Fibroblast of skin of abdomen (primary cell): ENCODE measurements at places on chromosomes 11 and 22.
A peak's percentile ranks its signal among the peaks of the same experiment; 100 is the strongest.

GRCh38 chr11:76620489-76620888, 50.1 kb downstream of the LRRC32 start:
- peak; percentile 93 for DNase-seq

DNA sequence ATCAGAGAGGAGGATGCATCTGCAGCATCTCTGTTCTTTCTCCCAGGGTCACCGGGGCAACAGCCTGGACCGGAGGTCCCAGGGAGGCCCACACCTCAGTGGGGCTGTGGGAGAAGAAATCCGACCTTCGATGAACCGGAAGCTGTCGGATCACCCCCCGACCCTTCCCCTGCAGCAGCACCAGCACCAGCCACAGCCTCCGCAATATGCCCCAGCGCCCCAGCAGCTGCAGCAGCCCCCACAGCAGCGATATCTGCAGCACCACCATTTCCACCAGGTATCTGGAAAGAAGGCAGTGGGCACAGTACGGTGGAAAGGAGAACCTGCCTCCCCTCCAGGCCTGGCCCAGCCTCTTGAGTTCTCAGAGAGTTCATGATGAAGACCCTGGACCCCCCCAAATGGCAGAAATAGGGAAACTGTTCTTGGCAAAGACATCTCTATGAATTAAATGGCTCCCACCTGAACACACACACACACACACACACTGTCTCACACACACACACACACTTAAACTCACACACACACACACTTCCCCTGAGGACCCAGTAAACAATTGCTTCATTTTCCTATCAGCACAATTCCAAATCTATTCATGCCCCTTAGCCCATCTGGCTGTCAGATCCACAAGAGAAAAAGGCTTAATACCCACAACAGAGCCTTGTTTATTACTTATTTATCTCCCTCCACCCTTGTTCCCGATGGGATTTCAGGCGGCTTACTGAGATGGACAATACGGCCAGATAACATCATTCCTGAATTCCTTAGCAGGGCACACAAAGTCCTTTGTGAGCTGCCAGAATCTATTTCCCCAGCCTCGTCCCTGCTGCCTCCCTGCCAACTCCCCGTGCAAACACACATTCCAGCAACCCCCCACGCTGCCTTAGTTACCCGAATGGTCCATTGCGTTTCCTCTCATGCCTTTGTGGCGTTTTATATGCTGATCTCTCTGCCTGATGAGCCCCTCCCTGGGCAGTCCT, 8.1 kb downstream of the TMA7B start:
- DNase-seq: peak; percentile 12

- no peak for DNase-seq
These were observed 26.1 kb upstream of the ZBTB44 start for GRCh38 chr11:130340671-130341319.

- no peak for DNase-seq
These were observed 50.9 kb downstream of the ISX start for GRCh38 chr22:35116817-35117216.

GRCh38 chr22:32796865-32797573, 4.5 kb upstream of the TIMP3 start:
- DNase-seq: peak; percentile 89

- DNase-seq: no peak
These were observed 6.1 kb downstream of the DGCR8 start for GRCh38 chr22:20086101-20086599.

- DNase-seq: no peak
These were observed 12.2 kb upstream of the TPP1 start for GRCh38 chr11:6631361-6631890.

GRCh38 chr22:28779833-28780232, 7.3 kb downstream of the CCDC117 start:
- DNase-seq: no peak

GRCh38 chr11:111086058-111086457, 159.5 kb upstream of the POU2AF2 start:
- DNase-seq: no peak

- peak; percentile 70 for DNase-seq
These were observed at the start of gene RAC2 for GRCh38 chr22:37244114-37244921. RAC2 (minus strand) TSS chr22:37244269; CDS start chr22:37244148, 121 bp downstream.

- peak; percentile 66 for DNase-seq
These were observed 46.0 kb downstream of the DENND5A start for GRCh38 chr11:9219115-9219514.

GRCh38 chr11:123603666-123604065, 50.8 kb downstream of the SCN3B start:
- no peak for DNase-seq

DNA sequence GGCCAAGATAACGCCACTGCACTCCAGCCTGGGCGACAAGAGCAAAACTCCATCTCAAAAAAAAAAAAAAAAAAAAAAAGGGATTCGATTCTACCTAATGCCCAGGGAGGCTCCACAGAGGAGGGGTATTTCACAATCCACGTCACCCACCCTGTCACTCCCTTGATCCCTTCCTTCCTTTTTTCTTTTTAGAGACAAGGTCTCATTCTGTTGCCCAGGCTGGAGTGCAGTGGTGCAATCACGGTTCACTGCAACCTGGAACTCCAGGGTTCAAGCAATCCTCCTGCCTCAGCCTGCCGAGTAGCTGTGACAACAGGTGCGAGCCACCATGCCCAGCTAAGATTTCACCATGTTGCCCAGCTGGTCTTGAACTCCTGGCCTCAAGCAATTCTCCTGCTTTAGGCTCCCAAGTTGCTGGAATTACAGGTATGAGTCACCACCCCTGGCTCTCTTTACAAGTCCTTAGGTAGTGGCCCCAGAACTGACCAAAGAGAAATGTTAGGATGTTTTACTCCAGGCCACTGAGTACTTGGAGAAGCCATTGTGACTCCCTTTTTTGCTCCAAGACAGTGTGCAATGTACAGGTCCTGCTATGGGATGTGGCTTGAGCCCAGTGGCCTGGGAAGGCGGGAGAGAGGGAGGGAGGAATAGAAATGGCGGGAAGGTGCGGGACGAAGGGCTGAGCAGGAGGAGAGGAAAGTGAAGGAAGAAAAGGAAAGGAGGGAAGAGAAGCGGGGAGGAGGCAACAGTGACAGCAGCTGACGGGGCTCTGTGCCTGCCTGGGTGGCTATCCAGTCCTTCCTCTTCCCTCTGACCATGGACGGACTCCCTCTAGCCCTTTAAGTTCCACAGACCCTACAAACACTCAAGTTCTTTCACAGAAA, 11.8 kb upstream of the FXYD2 start:
- DNase-seq: no peak

DNA sequence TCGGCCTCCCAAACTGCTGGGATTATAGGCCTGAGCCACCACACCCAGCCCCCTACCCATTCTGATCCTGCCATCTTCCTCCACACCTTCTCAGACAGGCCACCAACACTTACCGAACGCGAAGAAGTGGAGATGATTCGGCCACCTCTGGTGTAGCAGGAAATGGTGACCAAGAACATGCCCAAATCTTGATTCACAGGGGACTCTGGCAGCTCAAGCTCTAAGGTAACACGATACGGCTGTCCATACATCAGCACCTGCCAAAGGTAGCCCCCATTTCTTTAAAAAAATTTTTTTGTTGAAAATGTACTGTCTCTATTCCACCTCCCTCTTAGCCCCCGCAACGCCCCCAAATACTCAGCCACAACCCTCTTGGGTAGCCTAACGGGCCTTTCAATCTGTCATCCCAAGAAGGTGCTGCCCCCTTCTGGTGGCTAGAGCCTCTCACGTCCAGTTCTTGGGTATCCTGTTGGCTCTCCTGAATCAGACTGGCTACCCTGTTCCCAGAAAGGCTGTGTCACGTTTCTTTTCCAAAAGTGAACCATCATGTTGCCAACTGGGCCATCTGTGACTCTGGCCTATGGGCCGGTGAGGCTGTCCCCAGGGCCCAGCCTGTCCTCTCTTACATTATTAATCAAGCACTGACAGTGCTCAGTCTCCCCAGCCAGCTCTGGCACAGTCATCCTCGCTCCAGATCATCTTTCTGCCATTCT, 5.3 kb upstream of the LRRN4CL start:
- DNase-seq: peak; percentile 71

- peak; percentile 25 for DNase-seq
These were observed 514.1 kb downstream of the CNTN5 start for GRCh38 chr11:99534812-99535211.

DNA sequence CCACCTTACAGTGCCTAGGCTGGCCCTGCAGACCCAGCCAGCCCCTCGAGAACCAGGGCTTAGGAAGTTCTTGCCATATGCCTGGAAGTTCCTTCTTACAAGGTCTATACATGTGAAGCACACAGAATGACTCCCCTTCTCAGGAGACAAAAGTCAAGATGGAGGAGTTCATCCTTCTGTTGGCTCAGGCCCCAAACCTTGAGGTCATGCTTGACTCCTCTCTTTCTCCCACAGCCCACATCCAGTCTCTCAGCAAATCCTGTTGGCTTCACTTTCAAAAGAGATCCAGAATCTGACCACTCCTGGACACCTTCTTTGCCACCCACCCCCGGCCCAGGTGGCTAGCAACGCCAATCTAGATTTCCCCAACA, 1.7 kb upstream of the CD248 start:
- no peak for DNase-seq

- DNase-seq: peak; percentile 42
These were observed 3.6 kb upstream of the IGF2 start for GRCh38 chr11:2142762-2143202.

DNA sequence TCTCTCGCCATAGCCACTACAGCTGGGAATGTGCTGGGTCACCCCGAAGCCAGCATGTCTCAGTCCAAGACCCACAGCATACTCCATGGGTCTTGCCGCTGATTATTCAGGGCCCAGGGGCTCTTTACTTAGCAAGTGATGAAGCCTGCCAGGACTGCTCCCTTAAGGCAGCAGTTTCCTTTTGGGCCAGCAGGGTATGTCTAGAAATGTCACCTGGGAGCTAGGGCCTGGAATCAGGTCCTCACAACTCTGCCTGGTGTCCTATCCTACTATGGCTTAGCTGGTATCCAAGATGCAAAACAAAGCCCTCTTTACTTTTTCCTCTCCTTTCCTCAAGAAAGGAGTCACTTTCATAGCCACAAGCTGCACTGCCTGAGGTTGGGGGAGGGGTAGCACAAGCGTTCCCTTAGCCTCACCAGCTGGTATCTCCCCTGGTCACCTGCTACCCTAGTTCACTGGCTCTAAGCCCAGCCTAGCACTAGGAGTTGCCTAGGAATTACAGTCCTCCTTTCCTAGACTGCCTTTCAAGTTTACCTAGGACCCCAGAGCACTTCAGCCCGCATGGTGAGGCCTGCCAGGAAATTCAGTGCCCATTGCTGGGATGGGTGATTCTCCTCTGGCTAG, 22.6 kb upstream of the NCR3LG1 start:
- DNase-seq: no peak

DNA sequence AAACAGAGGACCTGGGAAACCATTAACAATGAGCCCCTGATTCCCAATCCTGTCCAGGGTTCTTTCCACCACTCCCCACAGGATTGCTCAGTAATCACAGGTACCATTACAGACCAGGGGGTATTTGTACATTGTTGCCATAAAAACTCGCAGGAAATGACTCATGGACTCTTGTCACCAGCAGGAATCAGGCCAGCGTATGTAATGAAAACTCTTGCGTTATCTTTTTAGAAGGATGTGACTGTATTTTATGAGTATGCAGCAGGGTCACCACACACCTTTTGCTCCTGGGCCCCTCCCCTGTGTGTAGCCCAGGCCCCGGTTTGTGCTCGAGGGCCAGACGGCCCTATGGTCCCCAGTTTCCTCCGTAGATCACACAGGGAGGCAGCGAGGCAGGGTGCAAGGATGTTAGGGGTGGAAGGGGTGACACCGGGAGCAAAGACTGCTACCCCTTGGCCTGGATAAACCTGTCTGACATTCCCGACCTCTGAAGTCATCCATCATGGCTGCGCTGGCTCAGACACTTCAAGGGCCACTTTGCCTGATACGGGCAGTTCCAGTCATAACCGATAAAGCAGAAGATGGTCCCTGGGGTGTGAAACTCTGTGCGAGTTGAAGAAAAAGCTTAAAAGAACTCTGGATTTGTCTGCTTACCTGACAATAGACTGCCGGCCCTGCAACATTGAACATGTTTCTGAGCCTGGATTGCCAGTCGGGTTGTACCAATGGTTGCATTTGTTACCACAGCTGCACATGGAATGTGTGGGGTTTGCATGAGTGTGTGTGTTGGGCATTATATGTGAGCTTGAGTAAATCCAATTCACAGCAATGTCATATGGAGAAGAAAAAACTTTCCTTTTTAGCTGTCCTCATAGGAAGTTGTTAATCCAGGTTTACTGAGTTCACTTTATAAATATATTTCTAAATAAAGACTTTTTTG, 56.9 kb downstream of the MICAL2 start:
- DNase-seq: peak; percentile 89

DNA sequence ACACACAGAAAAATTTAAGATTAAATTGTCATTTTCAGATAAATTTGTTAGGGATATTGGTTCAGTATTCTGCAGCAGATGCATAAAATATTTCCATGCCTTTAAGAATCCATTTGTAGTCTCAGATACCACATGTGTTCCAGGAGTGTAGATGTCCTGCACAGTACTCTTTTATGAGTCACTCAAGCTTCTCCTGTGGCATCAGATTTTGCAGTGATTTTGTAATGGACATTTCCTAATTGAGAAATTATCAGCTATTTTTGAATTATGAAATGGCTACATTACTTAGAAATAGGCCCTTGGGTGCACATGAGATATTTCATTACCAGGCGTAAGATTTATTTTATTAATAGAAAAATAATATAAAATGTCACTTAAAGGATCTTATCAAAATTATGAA, 18.9 kb downstream of the MMP3 start:
- DNase-seq: peak; percentile 31

- DNase-seq: no peak
These were observed 50.7 kb downstream of the CSF2RB start for GRCh38 chr22:36964106-36964505.

GRCh38 chr22:34255042-34255441, 334.8 kb upstream of the LARGE1 start:
- DNase-seq: no peak

- DNase-seq: no peak
These were observed 18.4 kb downstream of the B3GAT1 start for GRCh38 chr11:134393638-134394037.

DNA sequence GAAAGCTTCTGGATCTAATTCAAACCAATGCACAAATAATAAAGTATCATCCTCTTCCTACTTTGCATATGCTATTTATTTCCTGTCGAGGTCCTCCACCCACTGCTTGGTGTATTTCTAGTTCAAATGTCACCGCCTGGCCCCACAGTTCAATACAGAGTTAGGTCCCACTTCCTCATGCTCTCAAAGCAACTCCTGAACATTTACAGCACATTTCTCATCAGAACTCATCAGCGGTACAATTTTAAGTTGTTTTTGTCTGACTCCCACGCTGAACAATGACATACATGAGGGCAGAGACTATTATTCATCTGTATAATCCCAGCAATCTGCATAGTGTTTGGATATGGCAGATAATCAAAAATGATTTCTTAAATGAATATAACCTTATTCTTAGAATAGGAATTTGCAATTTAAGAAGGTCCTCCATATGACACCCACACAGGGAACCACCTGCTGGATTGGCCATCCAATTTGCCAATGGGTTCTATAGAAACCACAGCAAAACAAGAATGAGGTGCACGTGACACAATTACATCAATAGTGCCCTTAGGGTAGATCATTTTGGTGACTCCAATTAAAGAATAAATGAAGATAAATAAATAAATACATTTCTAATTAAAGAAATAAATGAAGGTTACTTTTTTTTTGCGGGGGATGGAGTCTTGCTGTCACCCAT, 54.2 kb downstream of the SLC25A17 start:
- DNase-seq: no peak
